ENCODE measurements at places on chromosomes 1 and 21.
A peak's percentile ranks its signal among the peaks of the same experiment; 100 is the strongest.

DNA sequence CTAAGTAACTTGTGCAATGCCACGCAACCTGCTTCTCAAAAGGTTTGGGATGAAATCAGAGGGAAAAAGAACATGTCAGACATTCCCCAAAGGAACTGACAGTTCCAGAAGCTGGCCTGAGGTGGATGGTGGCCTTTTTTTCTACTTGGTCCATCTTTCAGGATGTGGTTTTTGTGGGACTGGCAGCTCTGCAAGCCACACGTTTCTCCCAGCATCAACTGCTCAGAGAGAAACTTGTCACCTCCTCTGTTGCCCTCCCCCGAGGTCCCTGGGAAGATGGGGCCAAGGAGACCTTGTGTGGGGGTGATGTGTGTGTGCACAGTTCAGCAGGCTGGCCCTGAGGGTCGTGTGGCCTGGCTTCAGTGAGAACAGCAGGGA lies 2.5 kb upstream of the DHRS3 start:
- DNase-seq: no peak

DNA sequence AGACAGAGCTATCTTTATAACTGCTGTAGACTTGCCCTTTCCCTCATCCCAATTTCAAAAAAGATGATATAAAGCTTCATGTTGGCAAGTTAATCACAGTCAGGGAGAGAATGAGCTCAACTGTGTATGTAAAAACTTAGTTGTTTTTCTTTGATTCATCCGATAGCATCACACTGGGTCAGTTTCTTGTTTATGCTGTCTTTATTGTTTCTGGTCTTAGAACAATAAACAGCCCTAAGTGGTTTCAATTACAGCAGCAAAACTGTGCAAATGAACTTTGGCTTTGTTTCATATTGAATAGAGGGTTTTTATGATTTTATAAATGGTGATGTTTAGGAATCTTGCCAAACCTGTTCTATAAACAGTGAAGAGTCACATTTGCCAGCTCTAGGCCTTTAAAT lies 423.8 kb upstream of the CXADR start:
- DNase-seq: no peak

- no peak for DNase-seq
These were observed 27.0 kb downstream of the SLAMF1 start for GRCh38 chr1:160619742-160620277.

- peak; percentile 98 for DNase-seq
These were observed 119.2 kb downstream of the ITSN1 start for GRCh38 chr21:33761441-33762036.

GRCh38 chr1:16300436-16300835 lies 51.8 kb downstream of the FBXO42 start:
- no peak for DNase-seq

- peak; percentile 90 for DNase-seq
These were observed 40.4 kb upstream of the GOLT1A start for GRCh38 chr1:204254031-204254661.

- no peak for DNase-seq
These were observed 23.4 kb upstream of the TENT5C start for GRCh38 chr1:117582451-117582850.

- DNase-seq: peak; percentile 65
These were observed 32.1 kb downstream of the PCSK9 start for GRCh38 chr1:55071477-55071876.

GRCh38 chr1:156480411-156481192 lies 20.0 kb downstream of the MEF2D start:
- DNase-seq: peak; percentile 63

DNA sequence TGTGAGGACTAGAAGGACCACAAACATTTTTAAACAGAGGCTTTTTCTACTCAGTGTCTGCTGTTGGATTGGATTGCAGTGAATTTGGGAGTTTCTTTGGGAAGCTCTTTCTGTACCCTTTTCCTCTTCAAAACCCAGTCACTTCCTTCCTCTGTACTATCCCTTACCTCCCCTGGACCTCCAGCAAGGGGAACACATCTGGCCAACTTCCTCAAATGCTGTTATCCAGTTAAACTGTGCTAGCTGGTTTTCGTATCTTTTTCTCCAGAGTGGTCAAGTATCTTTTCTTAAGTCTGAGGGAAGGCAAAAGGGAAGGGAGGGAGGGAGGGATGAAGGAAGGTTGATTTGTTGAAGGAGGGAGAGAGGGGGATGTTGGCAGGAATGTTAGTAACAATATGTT lies 99.2 kb upstream of the TNR start:
- DNase-seq: no peak

DNA sequence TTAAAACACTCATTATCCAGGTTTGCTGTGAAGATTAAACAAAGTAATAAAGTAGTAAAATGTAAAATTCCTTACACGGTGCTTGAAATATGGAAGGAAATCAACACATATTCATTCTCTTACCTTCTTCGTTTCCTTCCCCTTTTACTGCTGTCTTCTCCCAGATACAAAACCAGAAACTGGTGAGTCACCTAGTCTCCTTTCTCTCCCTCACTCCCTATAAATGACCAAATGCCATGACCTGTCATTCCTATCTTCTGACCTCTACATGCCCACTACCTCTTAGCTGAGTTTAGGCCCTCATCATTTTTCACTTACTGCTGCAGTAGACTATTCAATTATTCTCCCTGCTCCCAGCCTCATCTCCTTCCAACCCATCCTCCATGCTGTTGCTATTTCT lies 4.3 kb upstream of the NR1I3 start:
- DNase-seq: no peak

DNA sequence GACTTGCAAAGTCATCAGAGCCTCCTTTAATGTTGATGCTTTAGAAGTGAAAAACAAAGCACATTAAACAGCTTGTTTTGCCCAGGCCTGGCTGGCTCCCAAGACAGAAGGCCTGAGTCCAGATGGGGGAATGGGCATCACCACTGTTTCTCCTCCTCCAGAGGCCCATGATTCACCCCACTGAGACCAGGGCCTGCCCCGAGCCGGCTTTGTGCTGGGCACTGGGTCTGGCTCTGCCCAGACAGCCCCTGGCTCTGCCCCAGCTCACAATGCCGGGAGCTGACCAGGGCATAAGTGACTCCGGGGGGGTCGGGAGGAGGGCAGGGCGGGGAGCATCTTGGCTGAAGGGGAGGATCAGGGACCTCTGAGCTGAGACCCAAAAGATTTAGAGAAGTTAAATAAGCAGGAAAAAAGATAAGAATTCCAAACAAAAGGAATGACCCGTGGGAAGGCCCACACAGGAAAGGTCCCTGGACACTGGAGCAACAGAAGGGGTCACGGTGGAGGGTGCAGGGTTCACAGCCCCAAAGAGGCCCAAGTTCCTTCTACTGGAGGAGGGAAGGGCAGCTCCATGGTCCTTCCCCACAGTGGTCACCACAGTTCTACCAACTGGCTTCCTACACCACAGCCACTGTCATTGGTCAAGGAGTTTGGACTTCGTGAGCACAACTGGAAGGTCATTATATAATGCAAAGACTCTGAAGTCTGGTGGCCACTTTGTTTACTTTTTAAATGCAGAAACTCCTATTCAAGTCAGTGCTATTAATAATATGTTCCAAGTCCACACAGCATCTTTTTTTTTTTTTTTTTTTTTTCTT lies 5.5 kb downstream of the C2CD2 start:
- DNase-seq: no peak

DNA sequence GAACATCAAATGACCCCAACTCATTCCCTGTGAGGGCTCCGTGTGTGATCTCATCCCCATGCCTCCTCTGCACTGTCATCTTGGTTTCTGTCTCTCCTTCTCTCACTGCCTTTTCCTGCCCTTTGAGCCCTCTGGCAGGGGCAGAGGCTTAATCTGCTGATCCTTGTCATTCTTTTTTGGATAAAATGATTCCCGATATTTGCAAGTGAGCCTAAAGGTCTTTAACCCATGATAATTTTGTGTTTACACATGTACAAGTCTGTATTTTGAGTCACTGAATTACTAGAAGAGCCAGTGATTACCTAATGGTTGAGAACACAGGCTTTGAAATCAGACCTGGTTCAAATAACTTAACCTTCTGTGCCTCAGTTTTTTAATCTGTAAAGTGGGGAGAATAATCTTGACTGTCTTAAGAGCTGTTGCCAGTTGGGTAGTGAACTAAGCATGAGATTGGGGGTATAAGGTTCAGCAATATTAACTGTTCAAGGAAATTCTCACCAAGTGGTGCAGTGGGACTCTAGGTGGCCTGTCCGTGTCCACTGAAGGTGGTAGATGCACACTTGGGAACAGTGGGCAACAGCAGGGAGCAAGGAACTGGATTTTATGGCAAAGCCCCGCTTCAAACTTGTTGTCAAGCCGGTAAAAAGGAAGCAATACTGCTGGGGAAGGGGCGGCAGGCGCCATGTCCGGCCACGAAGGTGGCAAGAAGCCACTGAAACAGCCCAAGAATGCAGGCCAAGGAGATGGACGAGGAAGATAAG lies 1.6 kb downstream of the ECHDC2 start:
- no peak for DNase-seq

GRCh38 chr1:241817956-241818612 lies 29.9 kb upstream of the EXO1 start:
- no peak for DNase-seq

- no peak for DNase-seq
These were observed 1202.9 kb downstream of the NCAM2 start for GRCh38 chr21:22201126-22201525.

GRCh38 chr1:218659911-218660677 lies 315.0 kb downstream of the TGFB2 start:
- peak; percentile 50 for DNase-seq

DNA sequence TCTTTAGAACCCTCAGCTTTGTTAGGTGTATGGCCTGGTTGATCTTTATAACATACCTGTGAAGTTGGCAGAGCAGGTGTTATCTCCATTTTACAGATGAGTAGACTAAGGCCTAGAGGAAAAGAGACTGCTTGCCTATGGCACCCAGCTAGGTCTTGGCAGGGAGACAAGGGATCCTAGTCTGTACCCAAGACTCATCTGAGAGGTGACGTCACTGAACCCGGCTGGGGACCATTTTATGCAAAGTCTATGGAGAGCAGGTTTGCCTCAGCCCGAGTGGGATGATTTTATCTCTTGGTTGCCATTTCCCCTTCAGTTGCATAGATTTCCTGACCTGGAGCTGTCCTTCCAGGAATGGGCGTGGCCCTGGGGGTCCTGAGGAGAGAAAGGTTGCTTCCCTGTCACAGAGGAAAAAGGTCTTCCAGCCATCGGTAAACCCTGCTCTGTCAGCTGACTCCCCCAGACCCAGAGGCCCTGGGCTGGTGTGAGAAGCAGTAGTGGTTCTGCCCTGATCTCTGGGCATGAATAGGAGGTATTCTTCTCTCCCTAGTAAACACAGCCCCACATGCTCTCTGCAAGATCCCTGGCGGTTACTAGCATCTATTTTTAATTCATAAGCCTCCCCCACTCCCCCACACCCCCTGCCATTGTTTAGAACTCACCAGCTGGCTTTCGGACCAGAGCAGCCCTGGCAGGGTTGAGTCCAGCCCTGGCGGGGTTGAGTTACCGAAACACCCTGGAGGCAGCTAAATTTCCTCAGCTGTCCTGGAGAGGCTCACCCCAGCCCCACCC lies 19.6 kb downstream of the TMCC2 start:
- peak; percentile 37 for DNase-seq

GRCh38 chr1:230031131-230031530 lies 35.9 kb upstream of the GALNT2 start:
- peak; percentile 14 for DNase-seq

GRCh38 chr1:201537891-201538611 lies 876 bp upstream of the NAV1 start:
- DNase-seq: peak; percentile 70

DNA sequence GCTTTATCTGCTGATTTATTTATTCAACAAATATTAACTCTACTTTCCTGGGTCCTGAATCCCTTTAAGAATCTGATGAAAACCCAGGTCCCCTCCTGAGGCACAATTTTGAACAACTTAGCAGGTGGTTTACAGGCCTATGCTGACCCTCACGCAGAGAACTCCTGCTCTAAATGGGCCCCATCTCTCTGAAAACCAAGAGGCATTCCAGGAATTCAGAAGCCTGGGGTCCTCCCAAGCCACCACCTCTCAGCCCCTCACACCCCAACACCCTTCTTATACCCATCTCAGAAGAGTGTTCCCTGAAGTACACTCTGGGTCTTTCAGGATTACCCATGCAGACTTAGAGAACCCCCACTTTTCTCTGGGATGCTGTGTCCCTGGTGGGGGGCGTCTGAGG lies 34.5 kb downstream of the LHX4 start:
- no peak for DNase-seq

GRCh38 chr1:112165375-112165774 lies 175.9 kb upstream of the KCND3 start:
- DNase-seq: no peak

DNA sequence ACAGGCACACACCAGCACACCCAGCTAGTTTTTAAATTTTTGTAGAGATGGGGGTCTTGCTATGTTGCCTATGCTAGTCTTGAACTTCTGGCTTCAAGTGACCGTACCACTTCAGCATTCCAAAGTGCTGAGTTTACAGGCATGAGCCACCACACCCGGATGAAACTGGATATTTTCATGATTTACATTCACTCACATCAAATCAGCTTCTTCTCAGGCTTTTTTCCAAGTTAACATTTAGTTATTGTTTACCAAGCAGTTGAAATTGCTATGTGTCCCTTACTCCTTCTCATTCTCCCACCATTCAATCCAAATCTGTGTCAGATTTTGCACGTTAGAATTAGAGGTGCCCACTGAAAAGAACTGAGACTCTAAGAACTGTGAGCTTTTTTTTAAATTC lies 18.4 kb downstream of the RIT1 start:
- DNase-seq: peak; percentile 67

- no peak for DNase-seq
These were observed 2.5 kb downstream of the UCK2 start for GRCh38 chr1:165829888-165830287.

DNA sequence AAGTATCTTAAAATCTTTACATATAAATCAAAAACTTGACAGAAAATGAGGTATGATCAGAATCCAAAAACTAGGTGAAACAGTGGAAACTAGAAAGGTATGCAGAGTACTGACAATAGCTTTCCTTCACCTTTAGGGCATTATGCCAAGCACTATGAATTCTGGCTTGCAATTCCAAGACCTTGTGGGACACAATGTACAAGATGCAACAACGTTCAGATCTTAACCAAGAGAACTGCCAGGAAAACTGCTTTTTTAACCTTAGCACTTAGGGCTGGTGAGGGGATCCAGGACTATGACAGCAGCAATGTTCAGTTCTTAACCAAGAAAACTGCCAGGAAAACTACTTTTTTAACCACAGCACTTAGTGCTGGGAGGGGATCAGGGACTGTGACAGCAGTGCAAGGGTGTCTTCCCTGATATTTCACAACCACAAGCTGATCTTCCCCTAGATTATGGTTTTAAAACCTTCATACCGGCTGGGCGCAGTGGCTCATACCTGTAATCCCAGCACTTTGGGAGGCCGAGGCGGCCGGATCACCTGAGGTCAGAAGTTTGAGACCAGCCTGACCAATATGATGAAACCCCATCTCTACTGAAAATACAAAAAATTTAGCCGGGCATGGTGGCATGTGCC lies 22.3 kb downstream of the FOXJ3 start:
- DNase-seq: no peak
